ENCODE measurements at places on chromosomes 11 and 22. TPM values are rescaled to one million over a fixed set of nuclear protein-coding genes. Genes with fewer than 3 reads are reported as not detected.

The ANO3 gene
- 0.33 TPM for total RNA-seq

The NRXN2 gene
- 8.5 TPM for total RNA-seq

The KRTAP5-2 gene
- total RNA-seq = not detected

The PKDREJ gene
- total RNA-seq = not detected

The MMP8 gene
- not detected for total RNA-seq

The MS4A1 gene
- not detected for total RNA-seq

GRCh38 chr11:37574361-37574760 lies 976.3 kb upstream of the RAG2 start:
- DNase-seq = no peak

GRCh38 chr11:113351068-113351450 lies 36.5 kb upstream of the ANKK1 start:
- no peak for DNase-seq

DNA sequence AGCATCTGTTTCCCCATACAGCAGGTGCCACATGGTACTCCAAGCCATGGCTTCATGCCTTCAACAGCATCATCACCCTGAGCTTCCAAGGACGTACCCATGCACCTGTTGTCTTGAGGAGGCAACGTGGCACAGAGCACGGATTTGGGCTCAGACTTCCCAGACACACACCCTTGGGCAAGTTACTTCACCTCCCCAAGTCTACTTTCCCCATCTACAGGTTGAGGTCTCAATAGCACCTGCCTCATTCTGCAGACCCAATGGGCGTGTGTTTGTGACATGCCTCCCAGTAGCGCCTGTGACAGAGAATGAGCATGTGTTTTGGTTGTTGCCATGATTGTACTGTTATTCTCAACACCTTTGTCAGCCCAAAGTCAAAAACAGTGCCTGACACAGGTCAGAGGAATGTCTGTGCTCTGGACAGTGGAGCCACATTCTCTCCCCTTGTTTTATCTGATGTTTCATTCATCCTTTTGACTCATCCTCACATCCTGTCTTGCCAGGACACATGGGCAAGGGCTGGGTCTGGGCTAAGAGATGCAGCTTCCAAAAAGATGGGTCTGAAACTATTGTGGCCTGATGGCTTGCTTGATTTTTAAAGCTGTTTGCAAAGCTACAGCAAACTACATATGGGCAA lies 53.4 kb upstream of the CCND1 start:
- DNase-seq = no peak

- DNase-seq = no peak
Measured at GRCh38 chr22:26406118-26406517, 22.9 kb upstream of the ASPHD2 start.

DNA sequence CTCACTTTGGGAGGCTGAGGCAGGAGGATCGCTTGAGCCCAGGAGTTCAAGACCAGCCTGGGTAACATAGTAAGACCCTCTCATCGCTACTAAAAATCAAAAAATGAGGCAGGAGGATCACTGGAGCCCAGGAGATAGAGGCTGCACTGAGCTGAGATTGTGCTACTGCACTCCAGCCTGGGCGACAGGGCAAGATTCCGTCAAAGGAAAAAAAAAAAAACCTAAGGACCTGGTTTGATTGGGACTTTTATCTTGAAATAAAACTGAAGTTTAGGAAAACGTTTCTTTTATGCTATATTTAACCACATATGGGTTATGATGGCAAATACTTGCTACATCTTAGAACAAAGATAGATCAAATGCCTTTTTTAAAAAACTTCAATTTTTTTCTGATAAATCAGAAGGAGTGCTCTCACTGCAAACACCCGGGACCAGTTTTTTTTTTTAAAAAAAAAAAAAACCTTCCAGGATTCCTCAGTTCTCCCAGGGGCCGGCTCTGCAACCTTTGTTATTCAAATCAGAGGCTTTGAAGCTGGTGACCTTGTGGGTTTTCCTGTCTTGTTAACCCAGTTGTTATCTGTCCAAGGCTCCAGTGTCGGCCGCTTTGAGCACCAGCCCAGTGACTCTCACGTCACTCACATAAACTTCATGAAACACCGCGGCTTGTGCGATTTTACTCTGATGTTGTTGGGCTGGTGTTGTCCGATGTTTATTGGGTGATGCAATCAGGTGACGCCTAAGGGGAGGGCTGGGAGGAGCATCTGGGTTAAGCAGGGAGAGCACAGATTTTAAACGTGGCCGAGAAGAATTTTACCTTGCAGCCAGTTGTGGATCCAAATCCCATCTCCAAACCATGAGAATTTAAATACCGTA lies 24.7 kb upstream of the SLC22A12 start:
- peak; percentile 58 for DNase-seq

- no peak for DNase-seq
Measured at GRCh38 chr11:104098132-104098531, 61.7 kb downstream of the DDI1 start.

DNA sequence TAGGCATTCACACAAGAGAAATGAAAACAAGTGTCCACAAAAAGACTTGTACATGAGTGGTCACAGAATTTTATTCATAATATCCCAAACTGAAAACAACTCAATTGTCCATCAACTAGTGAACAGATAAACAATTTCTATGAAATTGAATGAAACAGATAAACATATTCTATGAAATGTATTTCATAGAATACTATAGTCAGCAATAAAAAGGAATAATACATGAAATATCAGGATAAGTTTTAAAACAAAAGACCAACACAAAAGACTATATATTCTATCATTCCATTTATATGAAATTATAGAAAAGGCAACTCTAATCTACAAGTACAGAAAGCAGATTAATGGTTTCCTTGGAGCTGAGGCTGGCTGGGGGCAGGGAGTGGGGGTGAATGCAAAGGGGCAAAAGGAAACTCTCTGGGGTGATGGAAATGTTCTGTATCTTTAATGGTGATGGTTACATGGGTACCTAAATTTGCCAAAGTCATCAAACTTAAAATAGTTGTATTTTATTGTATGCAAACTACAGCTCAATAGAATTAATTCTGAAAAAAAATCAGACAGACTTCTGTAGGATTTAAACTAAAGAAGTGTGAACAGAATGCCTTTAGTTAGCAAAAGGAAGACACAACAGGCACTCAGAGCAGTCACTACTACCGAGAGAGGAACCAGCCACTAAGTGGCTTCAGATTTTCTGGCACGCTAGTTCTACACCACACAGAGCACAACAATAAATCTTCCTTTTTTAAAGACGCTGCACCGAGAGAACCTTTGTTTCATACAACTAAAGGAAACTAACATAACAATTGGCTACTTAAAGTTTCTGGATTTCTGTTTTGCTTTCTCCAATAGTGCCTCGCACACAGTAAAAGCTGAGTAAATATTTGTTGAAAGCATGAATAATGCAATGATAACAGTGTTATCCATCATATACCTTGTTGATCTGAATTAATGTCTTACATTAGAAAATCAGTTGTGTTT lies 15.4 kb downstream of the CCDC34 start:
- DNase-seq = no peak

DNA sequence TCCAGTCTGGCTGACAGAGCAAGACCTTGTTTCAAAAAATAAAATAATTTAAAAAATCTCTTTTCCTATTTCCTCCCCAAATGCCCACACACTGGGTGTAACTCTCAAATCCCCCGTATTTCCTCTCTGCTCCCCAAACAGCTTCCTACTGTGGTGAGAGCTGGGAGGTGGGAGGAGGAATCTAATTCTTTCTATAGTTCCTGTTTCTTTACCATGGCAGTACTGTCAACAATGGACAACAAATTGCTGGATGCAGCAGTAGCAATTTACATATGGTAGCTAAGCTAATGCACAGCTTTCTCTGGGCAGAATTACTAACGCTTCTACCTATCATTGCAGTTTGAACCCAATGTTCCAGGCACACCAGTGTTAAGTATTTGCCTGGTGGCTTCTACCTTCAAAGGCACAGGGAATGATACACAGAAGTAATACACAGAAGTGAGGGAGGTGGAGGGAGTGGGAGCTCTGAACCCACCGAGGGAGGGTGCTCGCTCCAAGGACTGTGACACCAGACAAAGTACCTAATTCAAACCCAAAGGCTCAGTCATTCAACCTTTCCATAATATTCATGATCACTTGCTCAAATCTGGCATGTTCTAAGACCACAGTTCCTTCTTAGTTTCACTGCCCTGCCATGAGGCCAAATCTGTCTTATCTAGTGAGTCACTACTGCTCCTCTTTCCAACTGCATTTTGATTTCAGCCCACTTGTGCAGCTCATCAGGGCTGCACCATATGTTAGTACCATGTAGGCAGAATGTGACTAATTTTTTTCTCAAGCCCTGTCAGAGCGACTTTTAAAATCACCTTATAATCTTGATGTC lies 37.9 kb downstream of the CELF1 start:
- DNase-seq = no peak

DNA sequence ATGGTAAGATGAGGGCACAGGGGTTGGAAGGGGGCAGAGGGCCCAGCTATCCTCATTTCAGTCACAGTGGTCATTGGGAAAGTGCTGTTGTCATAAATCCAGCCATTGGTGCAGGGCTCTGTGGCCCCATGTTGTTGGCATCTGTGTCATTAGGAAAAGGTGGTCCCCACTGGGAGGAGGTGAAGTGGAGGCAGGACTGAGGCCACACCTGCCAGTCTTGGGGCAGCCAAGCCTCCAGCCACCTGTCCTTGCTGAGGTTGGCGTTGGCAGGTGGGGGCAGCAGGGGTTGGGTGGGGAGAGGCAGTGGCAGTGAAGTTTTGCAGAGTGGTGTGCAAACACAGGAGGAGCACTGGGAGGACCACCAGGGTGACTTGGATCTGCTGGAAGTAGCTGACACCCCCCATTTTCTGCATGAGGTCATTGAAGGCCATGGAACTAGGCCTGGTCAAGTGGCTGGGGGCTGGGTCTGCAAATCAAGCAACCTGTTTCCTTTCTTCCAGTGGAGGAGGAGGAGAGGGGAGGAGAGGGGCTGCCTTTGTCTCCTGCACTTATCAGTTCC lies 25.3 kb downstream of the SLC22A6 start:
- no peak for DNase-seq

GRCh38 chr11:128262463-128263345 lies 324.7 kb downstream of the ETS1 start:
- no peak for DNase-seq

- no peak for DNase-seq
Measured at GRCh38 chr11:27705873-27706820, 5.9 kb upstream of the BDNF start.

DNA sequence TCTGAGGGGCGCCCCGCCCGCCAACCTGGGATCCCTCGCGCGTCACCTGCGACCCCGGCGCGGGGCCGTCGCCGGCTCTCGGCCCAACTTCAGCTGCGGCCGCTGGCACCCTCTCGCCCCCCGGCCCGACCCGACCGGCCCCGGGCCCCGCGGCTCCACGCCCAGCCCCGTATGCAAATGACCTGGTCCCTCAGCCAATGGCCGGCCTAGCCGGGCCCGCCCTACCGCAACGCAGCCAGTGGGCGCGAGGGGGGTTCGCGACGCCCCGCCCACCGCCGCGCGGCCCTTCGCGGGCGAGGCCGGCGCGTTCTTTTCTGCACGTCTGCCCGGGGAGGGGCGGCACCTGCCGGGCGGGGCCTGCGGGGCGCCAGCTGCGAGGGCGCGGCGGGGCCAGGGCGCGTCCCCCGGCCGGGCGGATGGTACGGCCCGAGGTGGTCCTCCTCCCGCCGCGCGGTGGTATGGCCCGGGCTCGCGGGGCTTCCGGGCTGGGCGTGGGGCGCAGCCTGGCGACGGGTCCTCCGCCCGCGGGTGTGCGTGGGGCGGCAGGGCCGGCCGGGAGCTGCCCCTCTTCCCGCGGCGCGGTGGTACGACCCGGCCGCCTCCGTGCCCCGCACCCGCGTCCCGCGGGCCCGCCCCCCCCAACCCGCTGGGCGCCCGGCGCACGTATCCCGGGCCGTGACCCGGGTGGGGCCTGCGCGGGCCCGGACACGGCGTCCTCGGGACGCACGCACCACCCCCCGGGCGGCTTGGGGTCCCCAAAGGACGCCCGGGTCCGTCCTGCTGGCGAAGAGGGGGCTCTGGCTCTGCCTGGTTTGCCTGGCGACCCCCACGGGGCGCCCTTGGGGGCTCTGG lies 7.7 kb upstream of the PHRF1 start:
- peak; percentile 92 for DNase-seq

Data from neural crest cell (in vitro differentiated cells).